Activated CD8-positive, alpha-beta memory T cell treated with anti-CD3 and anti-CD28 coated beads for 4 hours (primary cell): ENCODE measurements at places on chromosomes 4 and X.

- no peak for DNase-seq
These were observed 15.1 kb upstream of the CBR4 start for GRCh38 chr4:169025184-169025583.

DNA sequence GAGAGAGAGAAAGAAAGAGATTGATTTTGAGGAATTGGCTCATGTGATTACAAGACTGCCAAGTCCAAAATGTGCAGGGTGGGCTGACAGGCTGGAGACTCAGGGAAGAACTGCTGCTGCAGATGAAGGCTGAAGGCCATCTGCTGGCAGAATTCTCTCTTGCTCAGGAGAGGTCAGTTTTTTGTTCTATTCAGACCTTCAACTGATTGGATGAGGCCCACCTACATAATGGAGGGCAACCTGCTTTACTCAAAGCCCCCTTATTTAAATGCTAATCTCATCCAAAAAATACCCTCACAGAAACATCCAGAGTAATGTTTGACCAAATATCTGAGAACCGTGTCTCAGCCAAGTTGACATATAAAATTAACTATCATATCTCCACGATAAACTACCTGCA, 38.2 kb upstream of the MAMLD1 start:
- DNase-seq: no peak

GRCh38 chr4:10598829-10599228, 85.7 kb downstream of the CLNK start:
- DNase-seq: no peak

DNA sequence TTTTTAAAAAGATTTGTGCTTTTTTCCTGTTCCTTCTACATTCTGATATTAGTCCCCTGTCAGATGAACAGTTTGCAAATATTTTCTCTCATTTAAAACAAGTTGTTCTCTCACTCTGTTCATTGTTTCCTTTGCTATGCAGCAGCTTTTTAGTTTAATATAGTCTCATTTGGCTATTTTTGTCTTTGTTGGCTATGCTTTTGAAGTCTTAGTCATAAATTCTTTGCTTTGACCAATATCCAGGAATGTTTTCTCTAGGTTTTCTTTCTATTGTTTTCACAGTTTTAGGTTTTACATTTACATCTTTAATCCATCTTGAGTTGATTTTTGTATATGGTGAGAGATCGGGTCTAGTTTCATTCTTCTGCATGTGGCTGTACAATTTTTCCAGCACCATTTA, 136.8 kb downstream of the TET2 start:
- DNase-seq: no peak

DNA sequence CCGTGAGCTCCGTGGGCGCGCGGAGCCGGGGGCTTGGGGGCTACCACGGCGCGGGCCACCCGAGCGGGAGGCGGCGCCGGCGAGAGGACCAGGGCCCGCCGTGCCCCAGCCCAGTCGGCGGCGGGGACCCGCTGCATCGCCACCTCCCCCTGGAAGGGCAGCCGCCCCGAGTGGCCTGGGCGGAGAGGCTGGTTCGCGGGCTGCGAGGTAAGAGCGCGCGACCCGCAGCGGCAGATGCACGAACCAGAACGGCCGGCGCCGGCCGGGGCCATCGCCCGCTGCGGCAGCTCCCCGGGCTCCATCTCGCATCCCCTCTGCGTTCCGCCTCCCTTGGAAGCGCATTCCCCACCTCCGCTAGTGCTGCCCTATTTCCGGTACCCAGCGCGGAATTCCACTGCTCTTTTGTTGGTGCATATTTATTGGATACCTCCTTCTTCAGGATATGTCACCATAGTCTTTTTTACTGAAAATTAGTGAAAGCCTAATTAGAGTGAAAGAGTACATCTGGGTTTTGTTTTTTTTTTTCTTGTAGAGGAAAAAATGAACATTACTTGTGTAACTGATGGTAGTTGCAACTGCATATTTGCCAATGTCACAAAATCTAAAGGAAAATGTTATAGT, 797 bp downstream of the PKD2 start:
- no peak for DNase-seq

DNA sequence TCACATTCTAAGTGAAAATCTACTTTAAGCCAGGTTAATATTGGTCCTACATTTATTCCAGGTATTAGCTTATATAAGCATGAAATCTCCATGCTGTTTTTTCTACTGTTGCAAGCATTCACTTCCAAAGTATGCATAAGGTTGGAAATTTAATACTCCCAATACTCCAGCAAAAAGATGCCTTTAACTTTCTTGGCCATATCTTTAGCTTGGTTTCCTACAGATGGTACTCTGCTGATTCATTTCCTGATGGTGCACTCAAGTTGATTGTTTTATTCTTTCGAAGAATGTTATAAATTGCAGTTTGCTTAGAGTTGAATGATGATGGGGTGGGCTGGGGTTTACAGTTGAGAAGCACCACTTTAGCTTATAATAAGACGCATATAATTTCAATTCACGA, 330.2 kb downstream of the PTTG2 start:
- no peak for DNase-seq
